Activated naive CD8-positive, alpha-beta T cell treated with anti-CD3 and anti-CD28 coated beads, Interleukin-2, amount 10 ng/mL, durations not matched to agents 7 days and 5 days (primary cell): ENCODE measurements at places on chromosomes 7 and 10. TPM values are rescaled to one million over a fixed set of nuclear protein-coding genes. Genes with fewer than 3 reads are reported as not detected.

GRCh38 chr10:14144451-14144850 lies 186.3 kb downstream of the FRMD4A start:
- no peak for DNase-seq
- no peak overlapping the region for H3K4me3 ChIP-seq
- no peaks in the 10 kb centered on the region for H3K4me1 ChIP-seq
- peaks cover 15% of the 10 kb centered on the region for H3K27me3 ChIP-seq
- H3K27ac ChIP-seq: no peak overlapping the region

DNA sequence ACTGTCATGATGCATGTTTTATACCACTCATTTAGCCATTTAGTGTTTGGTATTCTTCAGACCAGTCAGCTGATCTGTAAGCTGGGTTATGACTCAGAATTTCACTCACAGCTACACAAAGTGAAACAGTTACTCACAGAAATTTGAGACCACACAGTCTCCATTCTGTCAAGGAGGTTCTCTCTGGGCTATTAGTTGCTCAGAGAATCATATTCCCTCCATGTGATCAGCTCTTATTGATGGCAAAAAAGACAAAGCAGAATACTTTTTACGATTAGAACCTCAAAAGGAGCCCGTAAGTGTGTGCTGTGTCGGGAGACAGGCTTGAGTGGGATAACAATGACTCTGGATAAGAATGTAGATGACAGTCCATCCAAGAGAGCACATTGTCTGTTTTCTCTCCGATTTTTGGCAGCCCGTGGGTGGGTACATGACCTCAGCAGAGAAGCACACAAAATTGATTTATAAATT lies 277.6 kb upstream of the SORCS1 start:
- no peak overlapping the region for H3K4me3 ChIP-seq
- no peak overlapping the region for H3K27ac ChIP-seq
- no peak for DNase-seq
- no peaks in the 10 kb centered on the region for H3K36me3 ChIP-seq

- peak; percentile 87 for DNase-seq
- peaks cover 5% of the 10 kb centered on the region for H3K4me1 ChIP-seq
- H3K36me3 ChIP-seq: no peaks in the 10 kb centered on the region
- peak overlapping the region; percentile 13 for H3K4me3 ChIP-seq
Measured at GRCh38 chr7:2477447-2478398, 1.5 kb upstream of the GRIFIN start.

GRCh38 chr7:22231806-22232205 lies 125.1 kb downstream of the RAPGEF5 start:
- no peak for DNase-seq
- no peaks in the 10 kb centered on the region for H3K4me1 ChIP-seq
- no peaks in the 10 kb centered on the region for H3K36me3 ChIP-seq
- peaks cover 22% of the 10 kb centered on the region for H3K27me3 ChIP-seq
- H3K4me3 ChIP-seq: no peak overlapping the region

- no peaks in the 10 kb centered on the region for H3K27me3 ChIP-seq
- H3K27ac ChIP-seq: no peak overlapping the region
- H3K4me1 ChIP-seq: peaks cover 22% of the 10 kb centered on the region
- no peak overlapping the region for H3K4me3 ChIP-seq
- H3K36me3 ChIP-seq: peaks cover 12% of the 10 kb centered on the region
Measured at GRCh38 chr7:129607471-129608120, 3.9 kb upstream of the NRF1 start.

DNA sequence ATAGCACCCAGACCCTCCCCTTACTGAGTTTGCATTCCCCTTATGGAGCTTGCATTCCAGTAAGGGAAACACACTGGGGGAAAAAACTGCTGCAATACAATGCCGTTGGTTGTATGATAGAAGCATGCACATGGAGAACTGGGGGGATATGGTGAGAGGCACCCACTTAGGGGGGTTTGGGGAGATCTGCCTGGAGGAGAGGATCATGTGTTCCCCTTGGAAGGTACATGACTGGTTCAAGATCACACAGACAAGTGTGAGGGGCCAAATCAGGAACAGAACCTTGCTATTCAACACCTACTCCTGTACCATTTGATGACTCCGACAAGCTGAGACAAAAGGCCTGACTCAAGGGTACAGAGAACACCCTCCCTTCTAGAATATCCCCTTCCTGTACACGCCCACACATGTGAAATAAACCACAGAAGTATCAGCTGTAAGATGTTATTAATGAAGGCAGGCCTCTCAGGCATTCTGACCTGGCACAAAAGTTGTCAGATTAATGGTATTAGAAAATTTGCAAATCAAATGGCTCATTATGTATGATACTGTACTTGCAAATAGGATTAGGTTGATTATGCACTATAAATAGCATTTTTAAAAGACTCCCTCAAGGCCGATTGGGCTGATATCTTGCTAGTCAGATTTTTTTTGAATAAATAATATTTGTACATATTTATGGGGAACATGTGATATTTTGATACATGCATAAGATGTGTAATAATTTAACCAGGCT lies 122.2 kb downstream of the NPY start:
- no peak overlapping the region for H3K27ac ChIP-seq
- H3K27me3 ChIP-seq: peaks cover 4% of the 10 kb centered on the region
- no peak overlapping the region for H3K4me3 ChIP-seq
- no peaks in the 10 kb centered on the region for H3K36me3 ChIP-seq
- DNase-seq: no peak

DNA sequence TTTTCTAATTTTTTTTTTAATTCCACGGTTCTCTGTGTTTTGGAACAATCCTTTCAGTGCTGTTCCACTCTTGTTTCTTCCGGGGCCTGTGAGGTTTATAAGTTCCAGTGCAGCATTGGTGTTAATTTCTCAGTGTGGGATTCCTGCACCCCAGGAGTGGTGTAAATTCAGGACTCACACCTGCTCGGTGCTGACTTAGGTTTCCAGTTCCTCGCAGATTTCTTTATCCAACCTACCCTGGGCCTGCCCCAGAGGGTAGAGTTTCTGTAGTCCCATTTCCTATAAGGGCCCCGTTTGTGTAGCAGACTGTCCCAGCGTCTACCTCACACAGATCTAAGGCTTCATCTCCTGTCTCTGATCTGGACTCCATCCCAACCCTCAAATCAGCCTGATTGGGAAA lies 27.4 kb upstream of the MET start:
- no peaks in the 10 kb centered on the region for H3K27me3 ChIP-seq
- H3K4me1 ChIP-seq: no peaks in the 10 kb centered on the region
- H3K27ac ChIP-seq: no peak overlapping the region
- H3K36me3 ChIP-seq: no peaks in the 10 kb centered on the region
- H3K4me3 ChIP-seq: no peak overlapping the region

GRCh38 chr10:63204667-63205391 lies 71.7 kb downstream of the NRBF2 start:
- H3K27ac ChIP-seq: peak overlapping the region; percentile 85
- peaks cover 21% of the 10 kb centered on the region for H3K36me3 ChIP-seq
- no peak for DNase-seq

DNA sequence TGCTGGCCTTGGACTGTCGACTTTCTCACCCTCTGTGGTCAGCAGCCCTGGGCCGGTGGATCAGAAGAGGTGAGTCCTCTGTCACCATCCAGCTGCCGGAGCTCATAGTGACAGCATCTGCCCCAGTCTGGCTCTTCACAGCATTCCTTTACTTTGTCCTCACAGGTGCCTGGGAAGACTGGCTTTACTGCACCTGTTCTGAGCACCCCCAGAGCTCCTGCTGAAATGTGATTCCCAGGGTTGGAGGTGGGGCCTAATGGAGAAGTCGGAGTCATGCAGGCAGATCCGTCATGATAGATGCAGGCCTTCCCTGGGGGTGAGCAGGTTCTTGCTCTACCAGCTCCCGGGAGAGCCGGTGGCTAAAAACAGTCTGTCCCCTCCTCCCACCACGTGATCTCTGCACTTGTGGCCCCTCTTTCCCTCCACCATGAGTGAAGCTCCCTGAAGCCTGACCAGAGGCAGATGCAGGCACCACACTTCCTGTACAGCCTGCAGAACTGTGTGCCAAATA lies 171.5 kb downstream of the ZMYND11 start:
- H3K36me3 ChIP-seq: no peaks in the 10 kb centered on the region
- no peaks in the 10 kb centered on the region for H3K27me3 ChIP-seq
- H3K27ac ChIP-seq: peak overlapping the region; percentile 65
- H3K4me3 ChIP-seq: no peak overlapping the region

DNA sequence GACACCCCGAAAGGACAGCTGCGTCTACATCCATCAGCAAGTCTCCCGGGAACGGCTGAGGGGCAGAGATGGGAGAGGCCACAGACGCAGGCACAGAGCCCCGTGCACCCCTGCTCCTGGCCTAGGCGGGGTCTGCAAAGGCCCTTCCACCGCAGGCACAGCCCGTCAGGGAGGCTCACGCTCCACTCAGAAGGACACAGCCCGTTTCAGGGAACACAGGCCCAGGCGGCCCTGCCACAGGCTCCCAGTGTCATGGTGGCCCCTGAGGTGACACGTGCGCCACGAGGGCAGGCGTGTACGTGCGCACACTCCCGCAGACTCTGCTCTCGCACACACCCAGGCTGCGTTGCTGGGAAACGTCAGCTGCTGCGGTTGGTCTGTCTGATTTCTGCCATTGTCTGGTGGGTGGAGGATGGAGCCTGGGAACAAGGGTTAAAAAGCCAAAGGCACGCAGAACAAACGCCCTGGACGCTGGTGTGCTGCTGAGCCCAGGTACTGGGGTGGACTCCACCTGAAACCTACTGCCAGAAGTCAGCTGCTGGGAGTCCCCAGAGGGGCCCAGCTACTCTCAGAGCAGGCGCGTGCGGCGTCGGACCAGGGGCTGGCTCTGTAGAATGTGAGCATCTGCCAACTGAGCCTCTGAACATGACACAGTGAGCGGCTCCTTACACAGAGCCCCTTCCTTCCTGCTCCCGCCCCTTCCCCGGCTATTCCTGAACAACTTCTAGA lies 13.1 kb downstream of the GPER1 start:
- H3K4me1 ChIP-seq: peaks cover 20% of the 10 kb centered on the region
- no peak overlapping the region for H3K27ac ChIP-seq
- H3K27me3 ChIP-seq: no peaks in the 10 kb centered on the region
- DNase-seq: no peak

Gene ITGB8
- not detected for total RNA-seq

Gene SFXN2
- total RNA-seq: 21.1 TPM

Gene ADCY1
- total RNA-seq: 0.03 TPM

DNA sequence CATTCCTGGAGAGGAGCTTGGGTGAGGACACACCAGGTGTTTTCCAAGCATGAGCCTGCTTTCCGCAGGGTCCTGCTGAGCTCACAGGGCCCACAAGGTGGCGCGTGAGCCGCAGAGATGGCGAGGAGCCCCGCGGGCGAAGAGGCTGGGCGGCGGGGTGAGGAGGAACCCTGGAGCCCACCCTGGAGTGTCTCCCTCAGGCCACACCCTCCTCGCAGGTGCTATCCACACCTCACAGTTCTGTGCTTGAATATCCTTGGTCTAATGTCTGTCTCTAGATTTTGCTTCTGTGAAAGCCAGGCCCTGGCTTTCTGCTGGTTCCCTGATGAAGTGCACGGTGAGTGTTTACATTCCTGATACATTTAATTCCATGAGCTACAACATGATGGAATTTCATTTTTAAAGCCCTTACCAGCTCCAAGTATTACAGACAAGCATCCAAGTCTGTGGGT lies 433.6 kb downstream of the ACTR3B start:
- H3K27ac ChIP-seq: no peak overlapping the region
- H3K27me3 ChIP-seq: no peaks in the 10 kb centered on the region
- no peaks in the 10 kb centered on the region for H3K36me3 ChIP-seq
- peak; percentile 33 for DNase-seq
- H3K4me3 ChIP-seq: no peak overlapping the region

Gene EDRF1
- 43.9 TPM for total RNA-seq

DNA sequence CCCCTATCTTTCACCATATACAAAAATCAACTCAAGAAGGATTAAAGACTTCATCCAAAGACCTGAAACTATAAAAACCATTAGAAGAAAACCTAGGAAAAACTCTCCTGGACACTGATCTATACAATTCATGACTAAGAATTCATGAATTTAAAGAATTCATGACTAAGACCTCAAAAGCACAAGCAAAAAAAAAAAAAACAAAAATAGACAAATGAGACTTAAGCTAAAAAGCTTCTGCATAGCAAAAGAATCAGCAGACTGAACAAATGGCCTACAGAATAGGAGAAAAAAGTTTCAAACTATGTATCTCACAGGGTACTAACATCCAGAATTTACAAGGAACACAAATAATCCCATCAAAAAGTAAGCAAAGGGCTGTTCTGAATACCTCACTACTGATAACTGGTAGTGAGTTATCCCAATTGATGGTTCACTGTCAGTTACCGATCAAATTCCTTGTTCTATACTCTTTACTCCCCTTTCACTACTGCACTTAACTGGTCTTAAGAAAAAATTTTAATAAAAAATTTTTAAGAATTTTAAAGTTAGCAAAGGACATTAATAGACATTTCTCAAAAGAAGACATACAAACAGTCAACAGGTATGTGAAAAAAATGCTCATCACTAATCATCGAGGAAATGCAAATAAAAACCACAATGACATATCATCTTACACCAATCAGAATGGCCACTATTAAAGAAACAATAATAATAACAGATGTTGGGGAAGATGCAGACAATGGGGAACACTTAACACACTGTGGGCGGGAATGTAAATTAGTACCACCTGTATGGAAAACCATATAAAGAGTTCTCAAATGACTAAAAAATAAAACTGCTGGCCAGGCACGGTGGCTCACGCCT lies 33.2 kb downstream of the KMT2C start:
- peaks cover 3% of the 10 kb centered on the region for H3K4me1 ChIP-seq
- H3K4me3 ChIP-seq: no peak overlapping the region
- H3K27me3 ChIP-seq: no peaks in the 10 kb centered on the region
- H3K36me3 ChIP-seq: peaks cover 17% of the 10 kb centered on the region
- no peak for DNase-seq

GRCh38 chr7:106166651-106167342 lies 54.7 kb upstream of the SYPL1 start:
- DNase-seq: no peak
- H3K27ac ChIP-seq: no peak overlapping the region
- H3K4me3 ChIP-seq: no peak overlapping the region
- H3K4me1 ChIP-seq: no peaks in the 10 kb centered on the region
- H3K27me3 ChIP-seq: peaks cover 12% of the 10 kb centered on the region

Gene DYDC2
- not detected for total RNA-seq

DNA sequence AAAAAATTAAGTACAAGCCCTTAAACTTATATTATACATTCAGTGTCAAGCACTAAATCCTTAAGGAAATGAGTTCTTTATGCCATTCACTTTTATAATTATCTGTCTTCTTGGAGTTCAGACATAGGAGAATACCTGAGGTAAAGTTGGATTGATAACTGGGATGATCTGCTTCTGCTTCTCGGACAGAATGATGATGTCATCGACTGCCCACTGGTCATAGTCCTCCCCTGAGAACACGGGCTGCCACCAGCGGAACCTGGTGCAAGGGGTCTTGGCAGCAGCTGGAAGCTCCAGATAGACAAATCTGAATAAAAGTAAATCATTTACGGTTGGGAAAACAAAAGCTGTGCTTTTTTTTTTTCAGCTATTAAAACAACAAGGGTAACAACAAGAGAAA lies 148.2 kb upstream of the SLC26A5 start:
- DNase-seq: no peak
- H3K4me3 ChIP-seq: no peak overlapping the region
- no peaks in the 10 kb centered on the region for H3K4me1 ChIP-seq
- no peak overlapping the region for H3K27ac ChIP-seq

Gene RSPH10B
- total RNA-seq: not detected

Gene LRRC18
- total RNA-seq: not detected
